ENCODE measurements at places on chromosomes 12 and 14.

DNA sequence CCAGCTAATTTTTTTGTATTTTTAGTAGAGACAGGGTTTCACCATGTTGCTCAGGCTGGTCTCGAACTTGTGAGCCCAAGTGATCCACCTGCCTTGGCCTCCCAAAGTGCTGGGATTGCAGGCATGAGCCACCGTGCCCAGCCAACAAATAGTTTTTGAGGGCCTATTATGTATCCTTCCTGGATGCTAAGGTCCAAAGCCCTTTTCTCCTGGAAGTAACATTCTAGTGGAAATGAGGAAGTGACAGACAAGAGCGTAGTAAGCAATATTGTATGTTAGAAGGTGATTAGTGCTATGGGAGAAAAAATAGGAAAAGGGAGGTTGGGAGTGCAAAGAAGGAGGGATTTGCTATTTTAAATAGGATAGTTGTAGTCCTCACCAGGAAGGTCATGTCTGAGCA lies 9.0 kb upstream of the CGRRF1 start:
- DNase-seq, result no peak

GRCh38 chr14:78709795-78710557 lies 539.8 kb downstream of the NRXN3 start:
- no peak for DNase-seq

DNA sequence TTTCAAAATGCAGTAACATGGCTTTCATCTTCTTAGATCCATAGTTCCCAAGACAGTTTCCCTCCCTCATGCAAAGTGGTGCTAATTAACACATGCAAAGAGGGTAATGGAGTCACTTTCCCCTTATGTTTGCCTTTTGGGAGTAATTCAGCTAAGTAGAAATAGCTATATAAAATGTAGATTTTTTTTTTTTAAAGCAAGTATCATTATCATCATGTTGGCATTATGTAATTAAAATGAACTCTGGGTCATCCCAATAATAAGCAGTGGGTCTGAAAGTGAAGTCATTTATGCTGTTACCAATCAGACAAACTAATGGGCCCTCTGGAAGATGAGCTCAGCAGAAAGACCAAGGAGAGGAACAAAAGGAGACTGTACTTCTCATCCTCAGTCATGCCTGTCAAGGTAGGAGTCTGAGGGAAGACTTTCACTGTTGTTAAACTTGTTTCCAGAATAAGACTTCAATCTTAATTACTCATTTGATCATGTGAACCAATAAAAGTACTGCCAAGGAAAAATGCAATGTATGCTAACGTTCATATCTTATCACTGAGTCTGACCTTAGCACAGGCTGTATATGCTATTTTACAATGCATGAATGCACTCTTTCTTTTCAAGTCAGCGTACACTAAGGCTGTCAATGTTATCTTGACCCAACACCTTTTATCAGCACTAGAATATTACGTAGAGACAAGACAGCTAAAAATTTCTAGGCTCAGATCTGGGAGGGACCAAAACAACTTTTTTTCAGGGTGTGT lies 26.8 kb downstream of the AREL1 start:
- DNase-seq, result no peak

DNA sequence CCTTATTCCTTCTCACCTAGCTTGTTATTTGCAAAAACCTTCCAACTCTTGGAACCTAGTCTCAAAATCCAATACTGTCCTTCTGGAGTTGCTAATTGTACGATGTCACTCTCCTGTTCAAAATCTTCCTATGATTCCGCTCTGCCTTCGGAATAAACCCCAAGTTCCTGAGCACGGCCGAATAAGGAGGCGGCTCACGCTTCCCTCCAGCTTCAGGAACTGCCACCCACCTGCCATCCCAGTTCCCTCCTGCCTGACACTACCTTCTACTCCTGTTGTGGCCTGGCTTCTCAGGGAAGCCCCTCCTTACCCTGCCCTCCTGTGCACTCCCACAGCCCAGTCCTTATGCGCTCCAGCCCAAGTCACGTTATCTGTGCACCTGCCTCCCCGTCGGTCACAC lies 73.2 kb downstream of the SETD3 start:
- DNase-seq, result no peak

- DNase-seq, result no peak
Measured at GRCh38 chr14:24890716-24891115, 159.2 kb downstream of the STXBP6 start.

GRCh38 chr12:6528539-6529235 lies 5.6 kb upstream of the GAPDH start:
- DNase-seq, result no peak

GRCh38 chr14:89428173-89428523 lies 11.1 kb upstream of the FOXN3 start:
- no peak for DNase-seq

DNA sequence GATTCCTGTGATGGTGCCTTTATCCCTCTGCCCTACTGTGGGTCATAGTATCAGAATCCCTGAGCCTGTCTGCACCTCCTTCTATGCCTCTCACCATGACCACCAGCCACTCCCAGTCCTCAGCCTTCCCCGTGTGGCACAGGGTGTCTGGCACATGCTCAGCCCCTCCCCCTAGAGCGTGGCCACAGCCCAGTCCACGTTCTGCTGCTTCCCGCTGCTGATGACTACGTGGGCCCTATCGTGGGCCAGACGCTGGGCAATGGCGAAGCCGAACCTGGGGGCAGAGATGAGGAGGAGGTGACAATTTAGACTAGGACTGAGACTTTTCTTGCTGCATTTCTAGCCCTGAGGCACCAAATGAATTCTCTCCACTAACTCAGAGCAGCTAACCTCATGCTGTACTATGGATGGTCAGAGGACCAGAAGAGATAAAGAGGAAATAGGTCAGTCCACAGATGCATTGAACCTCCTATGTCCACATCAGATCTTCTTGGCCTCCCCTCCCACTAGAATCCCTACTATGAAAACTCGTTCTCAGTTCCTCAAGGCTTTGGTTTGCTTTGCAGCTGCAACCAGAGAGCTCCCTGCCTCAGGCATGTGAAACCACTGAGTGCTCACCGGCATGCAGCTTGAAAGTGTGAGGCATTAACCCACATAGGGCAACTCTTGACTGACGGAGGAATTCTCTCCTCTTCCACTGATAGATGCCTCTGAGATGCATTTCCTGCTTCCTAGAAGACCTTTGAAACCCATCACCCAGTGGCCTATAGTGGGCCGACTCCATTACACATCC lies 126.3 kb upstream of the DHRS4 start:
- no peak for DNase-seq

- DNase-seq, result no peak
Measured at GRCh38 chr12:25993901-25994651, 35.6 kb downstream of the RASSF8 start.

DNA sequence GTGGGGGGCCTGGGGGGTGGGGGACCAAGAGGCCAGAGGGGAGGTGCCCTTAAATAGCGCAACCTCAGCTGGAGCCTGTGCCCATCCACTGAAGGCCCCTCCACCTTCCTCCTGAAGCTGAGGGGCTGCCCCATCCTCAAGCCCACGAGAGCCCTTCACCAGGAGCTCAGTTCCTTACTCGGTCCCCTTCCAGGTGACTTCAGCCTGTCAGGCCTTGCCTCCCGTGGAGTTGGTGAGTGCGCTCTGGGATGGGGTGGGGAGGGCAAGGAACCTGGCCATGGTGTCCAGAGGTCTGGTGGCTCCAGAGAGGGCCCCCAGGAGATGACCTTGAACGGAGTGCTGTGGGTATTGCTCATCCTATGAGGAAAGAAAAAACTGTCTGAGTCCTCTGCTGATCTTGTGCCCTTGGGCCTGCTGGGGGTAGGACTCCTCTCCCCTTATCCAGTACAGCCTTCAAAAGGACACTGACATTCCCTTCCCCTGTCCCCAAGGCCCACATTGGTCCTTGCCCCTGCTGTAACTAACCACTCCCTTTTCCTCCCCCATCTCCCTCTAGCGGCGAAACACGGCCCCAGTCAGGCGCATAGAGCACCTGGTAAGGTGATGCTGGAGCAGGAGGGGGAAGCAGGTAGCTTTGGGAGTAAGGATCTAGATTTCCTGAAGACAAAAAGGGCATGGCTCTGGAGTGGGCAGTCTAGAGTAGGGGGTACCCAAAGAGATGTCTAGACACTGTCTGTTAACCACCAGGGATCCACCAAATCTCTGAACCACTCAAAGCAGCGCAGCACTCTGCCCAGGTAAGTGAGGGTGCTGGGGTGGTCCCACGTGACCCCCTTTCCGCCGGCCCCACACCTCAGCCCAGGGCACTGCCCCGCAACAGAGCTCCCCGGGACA lies 3.6 kb downstream of the TNS2 start:
- peak; percentile 60 for DNase-seq

GRCh38 chr12:89411846-89412245 lies 59.5 kb upstream of the DUSP6 start:
- no peak for DNase-seq

- DNase-seq, result peak; percentile 37
Measured at GRCh38 chr14:21267886-21268616, 1.2 kb downstream of the HNRNPC start.

GRCh38 chr12:63795032-63795687 lies 15.5 kb downstream of the RXYLT1 start:
- DNase-seq, result no peak

DNA sequence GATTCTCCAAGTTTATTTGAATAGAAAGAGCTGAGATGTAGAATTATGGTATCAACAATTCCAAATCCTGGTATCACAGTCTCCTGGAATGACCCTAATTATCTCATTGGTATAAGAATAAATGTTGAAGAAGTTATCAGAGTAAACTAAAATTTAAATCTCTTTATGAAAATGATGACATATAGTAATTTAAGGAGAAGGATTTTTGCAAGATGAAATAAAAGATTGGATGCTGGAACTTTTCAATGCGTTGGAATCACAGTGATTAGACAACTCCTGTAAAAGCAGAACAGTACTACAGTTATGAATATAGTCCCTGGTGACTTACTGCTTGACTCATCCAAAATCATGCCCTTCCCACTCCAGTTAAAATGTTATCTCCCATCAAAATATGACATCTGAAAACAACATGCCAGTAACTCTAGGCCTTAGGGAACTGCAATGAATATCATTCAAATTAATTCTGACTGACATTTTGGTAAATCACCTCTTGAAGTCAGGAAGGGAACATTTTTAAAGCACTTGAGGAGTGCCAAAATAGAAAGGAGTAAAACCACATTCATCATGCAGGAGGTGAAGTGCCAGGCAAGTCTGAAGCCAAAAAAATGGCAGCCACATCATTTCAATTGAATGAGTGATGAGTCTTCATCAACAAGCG lies 197.8 kb upstream of the PRKD1 start:
- DNase-seq, result no peak

GRCh38 chr12:51846911-51847642 lies 1.4 kb downstream of the FIGNL2 start:
- peak; percentile 78 for DNase-seq

- no peak for DNase-seq
Measured at GRCh38 chr12:16030744-16031143, 119.6 kb downstream of the DERA start.

- DNase-seq, result no peak
Measured at GRCh38 chr12:45669792-45670191, 59.7 kb upstream of the ARID2 start.

GRCh38 chr12:107649661-107650061 lies 35.9 kb upstream of the PWP1 start:
- DNase-seq, result no peak

DNA sequence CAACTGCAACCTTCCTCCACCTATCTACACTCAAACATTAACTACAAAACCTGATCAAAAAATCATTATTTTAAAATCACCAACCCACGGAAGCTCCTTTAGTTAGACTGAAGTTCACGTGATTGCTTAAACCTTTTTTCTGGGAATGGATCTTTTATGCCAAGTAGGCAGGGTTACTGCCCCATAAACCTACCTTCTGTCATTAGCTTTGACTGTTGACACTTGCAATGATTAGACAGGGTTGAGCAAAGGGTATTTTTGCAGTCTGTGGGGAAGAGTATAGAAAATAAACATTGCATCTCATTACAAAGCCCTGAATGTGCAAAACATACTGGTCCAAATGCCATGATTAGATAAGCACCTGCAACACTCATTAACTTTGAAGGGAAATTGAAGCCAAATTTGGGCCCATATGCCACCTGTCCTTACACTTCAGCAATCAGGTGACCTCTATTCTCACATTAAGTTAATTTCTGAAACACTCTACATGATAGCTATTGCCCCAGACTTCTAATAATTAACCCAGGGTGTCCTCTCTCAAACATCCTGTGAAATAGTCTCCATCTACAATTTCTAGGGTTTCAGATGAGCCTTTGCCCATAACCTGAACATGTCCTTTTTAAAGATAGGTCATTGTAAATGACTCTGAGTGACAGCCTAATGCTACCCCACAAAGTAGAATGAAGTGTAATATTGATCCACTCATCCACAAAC lies 156.0 kb upstream of the PLEKHG7 start:
- no peak for DNase-seq
